NCI-H446 (cell line): ENCODE measurements at places on chromosomes 2 and 18.
A peak's percentile ranks its signal among the peaks of the same experiment; 100 is the strongest.

GRCh38 chr2:73969356-73969755, 15.4 kb upstream of the TET3 start:
- no peak for DNase-seq

- no peak for DNase-seq
Measured at GRCh38 chr2:170122883-170123547, 54.9 kb upstream of the MYO3B start.

DNA sequence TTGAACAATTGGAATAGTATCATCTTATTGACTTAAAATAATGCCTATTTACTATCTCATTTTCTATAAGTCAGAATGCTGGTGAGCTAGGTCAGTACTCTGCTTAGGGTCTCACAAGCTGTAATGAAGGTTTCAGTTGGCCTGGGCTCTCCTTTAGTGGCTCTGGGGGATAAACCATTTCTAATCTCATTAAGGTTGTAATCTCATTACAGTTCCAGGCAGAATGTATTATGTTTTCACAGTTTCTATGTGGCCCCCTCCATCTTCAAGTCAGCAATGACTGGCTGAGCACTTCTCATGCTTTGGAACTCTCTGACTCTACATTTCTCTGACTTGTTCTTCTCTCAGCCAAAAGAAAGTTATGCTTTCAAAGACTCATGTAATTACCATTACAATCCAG, 163.1 kb downstream of the CCDC178 start:
- no peak for DNase-seq

DNA sequence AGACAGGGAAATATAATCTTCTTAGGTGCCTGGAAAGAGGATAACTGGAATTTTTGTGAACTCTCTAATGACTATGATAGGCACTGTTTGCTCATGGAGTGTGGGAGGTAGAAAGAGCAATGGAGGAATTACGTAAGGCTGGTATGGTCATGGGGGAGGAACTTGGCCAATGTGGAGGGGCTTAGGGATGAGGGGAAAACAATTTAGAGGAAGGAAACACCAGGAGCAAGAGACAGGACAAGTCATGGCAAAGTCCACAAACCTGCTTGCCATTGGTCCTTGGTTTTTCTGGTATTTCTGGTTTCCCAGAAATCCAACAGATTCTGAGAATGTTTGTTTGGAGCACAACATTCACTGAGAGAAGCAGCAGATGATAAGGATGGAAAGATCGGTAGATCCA, 274.2 kb downstream of the DYSF start:
- DNase-seq = no peak

DNA sequence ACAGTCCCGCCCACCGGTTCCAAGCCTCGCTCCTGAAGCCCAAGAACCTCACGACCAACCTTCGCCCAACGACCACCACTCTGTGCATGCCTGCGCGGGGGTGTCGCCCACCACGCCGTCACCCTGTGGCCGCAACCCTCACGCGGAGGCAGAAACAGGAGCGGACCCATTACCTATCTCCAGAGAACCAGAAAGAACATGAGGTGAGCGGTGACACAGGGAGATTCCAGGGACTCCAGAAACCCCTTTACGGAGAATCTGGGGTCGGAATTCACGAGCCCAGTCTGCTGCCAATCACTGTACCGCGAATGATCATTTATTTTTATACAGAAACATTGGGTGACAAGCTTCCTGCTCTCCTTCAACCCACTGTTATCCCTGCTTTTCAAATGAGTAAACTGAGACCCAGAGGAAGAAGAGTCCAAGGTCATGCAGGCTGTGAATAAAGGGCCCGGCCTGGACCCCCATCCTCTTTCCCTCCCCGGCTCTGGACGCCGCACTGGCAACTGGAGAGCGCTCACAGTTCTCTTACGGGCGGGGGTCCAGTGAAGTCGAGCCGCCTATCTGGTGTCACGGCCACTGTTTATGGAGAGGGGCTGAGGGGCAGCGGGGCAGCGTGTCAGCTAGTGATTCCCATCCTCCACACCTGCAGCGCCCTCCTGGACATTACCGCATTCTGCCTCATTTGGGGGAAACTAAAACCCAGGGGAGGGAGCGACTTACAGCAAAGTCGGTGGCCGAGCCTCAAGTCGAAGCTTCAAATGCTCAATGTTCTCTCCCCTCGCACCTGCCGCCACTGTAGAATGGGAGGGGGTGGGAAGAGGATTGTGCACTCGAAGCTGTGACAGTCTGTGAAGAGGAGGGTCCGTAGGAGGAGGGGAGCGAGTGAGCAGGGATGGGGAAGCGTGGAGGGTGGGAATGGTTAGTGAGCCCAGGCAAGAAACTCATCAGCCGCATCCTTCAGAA, 723 bp upstream of the SLC30A3 start:
- DNase-seq = no peak

DNA sequence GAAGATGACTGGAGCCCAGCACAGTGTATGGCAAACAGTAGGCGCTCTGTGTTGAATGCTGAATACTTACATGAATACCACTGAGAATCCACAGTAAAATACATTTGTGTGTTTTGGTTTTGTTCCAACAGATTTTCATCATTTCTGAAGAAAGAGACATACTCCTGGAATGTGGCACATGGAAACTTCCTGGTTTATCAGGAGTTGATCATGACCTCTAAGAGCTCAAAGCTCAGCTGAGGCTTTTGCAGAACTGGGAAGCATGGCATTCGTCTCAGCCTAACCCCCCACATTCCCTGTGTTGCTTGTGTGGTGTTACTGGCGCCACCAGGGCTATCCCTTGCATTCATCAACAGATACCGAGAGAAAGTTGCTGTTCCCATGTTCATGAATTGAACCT, 316.9 kb upstream of the REV1 start:
- DNase-seq = no peak

DNA sequence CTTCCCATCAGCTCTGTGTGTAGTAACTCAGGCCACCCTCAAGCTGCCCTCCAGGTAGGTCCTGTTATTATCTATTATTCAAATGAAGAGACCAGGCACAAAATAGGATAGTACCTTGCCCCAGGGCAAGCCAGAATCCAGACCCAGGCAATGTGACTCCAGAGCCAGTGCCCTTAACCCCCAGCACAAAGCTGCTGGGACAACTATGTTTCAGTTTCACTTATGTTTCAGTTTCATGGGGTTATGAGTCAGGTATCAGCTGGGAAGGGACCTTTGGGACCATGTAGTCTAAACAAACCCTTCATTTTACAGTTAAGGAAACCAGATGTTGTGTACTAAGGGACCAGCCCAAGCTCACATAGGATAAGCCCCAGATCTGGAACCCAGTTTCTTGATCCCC, 10.0 kb downstream of the HK2 start:
- no peak for DNase-seq

- DNase-seq = no peak
Measured at GRCh38 chr2:128320192-128320905, 1.7 kb upstream of the HS6ST1 start.

DNA sequence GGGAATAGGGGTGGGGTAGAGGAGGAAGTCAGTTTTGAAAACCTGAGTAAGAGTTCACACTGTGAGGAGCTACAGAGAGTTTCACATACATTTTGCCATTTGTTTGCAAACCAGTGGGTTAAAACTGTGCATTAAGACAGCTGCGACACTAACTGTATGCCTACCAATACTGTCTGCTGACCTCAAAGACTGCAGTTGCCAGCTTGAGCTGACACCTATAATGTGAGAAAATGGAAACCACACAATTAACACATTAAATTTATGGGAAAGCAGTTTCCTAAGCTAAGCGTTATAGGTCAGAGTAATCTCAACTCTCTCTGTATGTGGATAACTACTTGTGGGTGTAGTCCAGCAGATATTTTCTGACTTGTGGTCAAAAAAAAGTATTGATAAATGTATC, 756.6 kb upstream of the GCFC2 start:
- DNase-seq = no peak

- no peak for DNase-seq
Measured at GRCh38 chr2:238720232-238720672, 127.6 kb upstream of the TWIST2 start.

DNA sequence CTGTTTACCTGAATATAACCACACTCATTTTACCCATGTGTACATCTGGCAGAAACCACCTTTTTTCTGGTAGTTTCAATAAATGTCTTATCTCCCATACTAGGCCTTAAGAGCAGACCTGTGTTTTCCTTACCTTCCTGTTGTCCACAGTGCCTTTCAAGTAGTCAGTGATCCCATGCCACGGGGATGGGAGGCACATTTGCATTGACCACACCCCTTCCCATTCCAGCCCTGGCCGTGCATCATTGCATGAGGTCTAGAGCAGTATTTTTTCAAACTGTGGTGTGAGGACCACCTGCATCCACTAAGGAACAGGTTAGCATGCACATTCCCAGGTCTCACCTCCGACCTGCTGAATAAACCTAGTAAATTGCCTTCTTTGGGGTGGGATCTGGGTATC, 165.2 kb upstream of the FOSL2 start:
- no peak for DNase-seq

- no peak for DNase-seq
Measured at GRCh38 chr2:107263628-107264027, 377.7 kb upstream of the ST6GAL2 start.

DNA sequence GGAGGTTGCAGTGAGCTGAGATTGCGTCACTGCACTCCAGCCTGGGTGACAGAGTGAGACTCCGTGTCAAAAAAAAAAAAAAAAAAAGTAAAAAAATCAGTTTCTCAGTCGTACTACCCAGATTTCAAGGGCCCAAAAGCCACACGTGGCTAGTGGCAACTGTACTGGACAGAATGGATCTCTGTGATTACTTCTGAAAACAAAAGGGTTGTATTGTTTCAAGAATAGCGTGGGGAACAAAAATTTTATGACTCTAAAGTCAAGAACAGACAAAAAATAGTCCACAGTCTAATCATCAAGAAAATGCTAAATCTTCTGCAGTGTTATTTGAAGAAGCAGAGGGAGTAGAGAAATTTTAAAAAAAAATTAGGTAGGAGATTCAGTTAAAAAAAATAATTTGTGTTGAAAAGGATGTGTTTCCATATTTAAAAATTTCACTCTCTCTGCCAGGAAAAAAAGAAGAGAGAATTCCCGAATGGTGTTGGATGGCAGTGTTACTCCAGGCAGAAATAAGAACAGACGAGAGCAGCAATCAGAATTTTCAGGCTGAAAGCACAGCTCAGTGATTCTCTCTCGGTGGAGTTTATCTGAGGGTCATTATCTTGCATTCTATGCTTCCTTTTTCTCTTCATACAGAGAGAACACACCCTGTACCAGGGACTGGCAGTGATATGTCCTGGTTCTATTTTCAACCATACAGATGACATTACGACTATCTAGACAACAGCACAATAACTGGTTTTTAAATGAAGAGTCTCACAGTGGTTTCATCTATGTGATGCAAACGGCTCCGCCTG, 61.8 kb downstream of the CABYR start:
- no peak for DNase-seq

- DNase-seq = peak; percentile 73
Measured at GRCh38 chr2:199756743-199757142, 94.2 kb downstream of the FTCDNL1 start.

GRCh38 chr2:211835695-211836094, 702.9 kb downstream of the ERBB4 start:
- no peak for DNase-seq

- DNase-seq = no peak
Measured at GRCh38 chr2:160096409-160096808, 34.0 kb upstream of the PLA2R1 start.

DNA sequence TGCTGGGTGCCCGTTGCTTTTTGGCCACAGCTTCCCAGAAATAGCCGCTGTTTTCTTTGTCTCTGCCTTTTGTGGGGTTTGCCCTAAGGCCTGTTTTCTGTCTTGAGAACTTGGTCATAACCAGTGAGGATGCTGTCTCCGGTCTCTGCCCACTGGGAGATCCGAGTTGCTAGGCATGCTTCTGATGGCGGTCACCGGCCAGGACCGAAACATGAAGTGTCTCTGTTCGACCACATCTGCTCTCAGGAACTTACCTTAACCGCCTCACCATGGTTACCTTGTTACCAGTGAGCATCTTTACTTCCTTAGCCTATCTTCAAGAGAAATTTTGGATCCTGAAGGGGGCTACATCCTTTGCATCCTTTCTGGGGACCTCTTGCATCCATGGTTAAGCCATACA, 91.9 kb downstream of the RTP5 start:
- no peak for DNase-seq

GRCh38 chr18:43992741-43993140, 687.9 kb upstream of the SETBP1 start:
- no peak for DNase-seq

DNA sequence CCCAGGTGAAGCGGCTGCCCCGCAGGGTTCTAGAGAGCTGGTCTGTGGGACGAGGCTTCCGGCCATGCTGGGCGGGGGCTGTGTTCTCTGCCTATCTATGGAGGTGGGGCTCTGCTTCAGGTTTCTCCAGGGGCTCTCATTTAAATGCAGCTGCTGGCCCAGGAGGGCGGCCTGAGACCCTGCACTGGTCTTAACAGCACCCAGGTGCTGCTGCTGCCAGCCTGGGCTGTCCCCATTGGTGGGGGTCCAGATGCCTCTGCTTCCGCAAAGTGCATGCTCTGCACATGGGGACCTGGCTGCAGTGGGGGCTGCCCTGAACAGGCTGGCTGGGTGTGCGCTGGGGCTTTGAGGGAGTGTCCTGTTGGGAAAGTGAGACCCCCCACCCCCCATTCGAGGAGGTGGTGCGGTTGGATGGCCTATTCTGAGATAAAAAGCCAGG, 29.7 kb upstream of the ALLC start:
- DNase-seq = no peak

GRCh38 chr2:59588286-59588685, 965.2 kb downstream of the BCL11A start:
- no peak for DNase-seq

DNA sequence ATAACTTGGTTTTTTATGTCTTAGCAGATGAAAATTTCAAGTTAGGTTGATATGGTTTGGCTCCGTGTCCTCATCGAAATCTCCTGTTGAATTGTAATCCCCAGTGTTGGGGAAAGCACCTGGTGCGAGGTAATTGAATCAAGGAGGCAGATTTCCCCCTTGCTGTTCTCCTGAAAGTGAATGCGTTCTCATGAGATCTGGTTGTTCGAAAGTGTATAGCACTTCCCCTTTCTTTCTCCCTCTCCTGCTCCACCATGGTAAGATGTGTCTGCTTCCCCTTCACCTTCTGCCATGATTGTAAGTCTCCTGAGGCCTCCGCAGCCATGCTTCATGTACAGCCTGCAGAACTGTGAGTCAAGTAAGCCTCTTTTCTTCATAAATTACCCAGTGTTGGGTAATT, 242.1 kb upstream of the TNP1 start:
- no peak for DNase-seq

- DNase-seq = peak; percentile 55
Measured at GRCh38 chr2:234981197-234982095, 29.6 kb downstream of the SH3BP4 start.
